Keratinocyte (primary cell): ENCODE measurements at places on chromosomes 6 and 20. TPM values are rescaled to one million over a fixed set of nuclear protein-coding genes. Genes with fewer than 3 reads are reported as not detected.

Gene SRSF12
- 0.16 to 0.28 TPM (median 0.19 TPM) in 3 replicates for polyA plus RNA-seq

GRCh38 chr6:147135211-147135681 lies 69.0 kb upstream of the STXBP5 start:
- DNase-seq: peak; percentile 56
- H3K4me1 ChIP-seq: peaks cover 5% of the 10 kb centered on the region
- H3K27ac ChIP-seq: no peak overlapping the region
- H3K4me3 ChIP-seq: no peak overlapping the region

Gene CNR1
- polyA plus RNA-seq: not detected in 3 replicates

DNA sequence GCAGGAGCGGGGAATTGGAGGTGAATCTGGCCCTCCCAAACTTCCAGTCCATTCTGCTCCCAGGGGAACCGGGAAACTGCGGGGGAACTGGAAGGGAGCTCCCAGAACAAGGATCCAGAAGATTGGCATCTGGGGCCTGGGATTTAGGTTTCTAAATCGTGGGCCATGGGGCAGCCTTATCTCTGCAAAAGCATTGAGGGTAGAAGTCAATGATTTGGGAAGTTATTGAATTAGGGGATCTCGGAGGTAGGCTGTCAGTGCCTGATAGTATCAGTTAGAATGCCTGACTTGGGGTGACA lies 45.1 kb downstream of the HNF4A start:
- H3K36me3 ChIP-seq: no peaks in the 10 kb centered on the region
- no peak overlapping the region for H3K27ac ChIP-seq
- H3K4me1 ChIP-seq: peaks cover 13% of the 10 kb centered on the region
- H3K27me3 ChIP-seq: no peaks in the 10 kb centered on the region
- H3K4me3 ChIP-seq: no peak overlapping the region
